ENCODE measurements at places on chromosomes 1 and 21.

GRCh38 chr1:15427280-15427666 lies 11.0 kb upstream of the CTRC start:
- DNase-seq: no peak

DNA sequence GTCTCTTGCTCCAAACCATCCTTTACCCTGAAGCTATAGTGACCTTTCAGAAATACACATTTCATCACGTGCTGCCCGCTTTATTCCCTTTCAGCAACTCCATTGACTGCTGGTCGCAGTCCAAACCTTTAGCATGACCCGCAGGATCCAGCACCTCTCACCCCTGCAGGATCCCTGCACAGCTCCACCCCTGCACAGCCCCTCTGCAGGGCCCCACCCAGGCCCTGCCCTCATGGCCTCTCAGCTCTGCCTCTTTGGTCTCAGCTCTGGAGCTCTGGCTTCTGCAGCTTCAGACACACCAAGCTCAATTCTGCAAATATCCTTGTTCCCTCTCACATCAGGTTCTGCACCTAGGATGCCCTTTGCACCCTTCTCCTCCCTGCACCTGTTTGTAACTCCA lies 264.9 kb upstream of the C1orf174 start:
- no peak for DNase-seq

- DNase-seq: no peak
Observed at GRCh38 chr1:228861832-228862180, 126.5 kb downstream of the RHOU start.

- peak; percentile 90 for DNase-seq
Observed at GRCh38 chr21:17848228-17848627, 29.1 kb upstream of the C21orf91 start.

GRCh38 chr1:161225178-161225533 lies 704 bp upstream of the TOMM40L start:
- DNase-seq: no peak

- DNase-seq: no peak
Observed at GRCh38 chr1:172770071-172770470, 111.2 kb downstream of the FASLG start.

GRCh38 chr1:245888809-245889208 lies 618.3 kb downstream of the SMYD3 start:
- no peak for DNase-seq

DNA sequence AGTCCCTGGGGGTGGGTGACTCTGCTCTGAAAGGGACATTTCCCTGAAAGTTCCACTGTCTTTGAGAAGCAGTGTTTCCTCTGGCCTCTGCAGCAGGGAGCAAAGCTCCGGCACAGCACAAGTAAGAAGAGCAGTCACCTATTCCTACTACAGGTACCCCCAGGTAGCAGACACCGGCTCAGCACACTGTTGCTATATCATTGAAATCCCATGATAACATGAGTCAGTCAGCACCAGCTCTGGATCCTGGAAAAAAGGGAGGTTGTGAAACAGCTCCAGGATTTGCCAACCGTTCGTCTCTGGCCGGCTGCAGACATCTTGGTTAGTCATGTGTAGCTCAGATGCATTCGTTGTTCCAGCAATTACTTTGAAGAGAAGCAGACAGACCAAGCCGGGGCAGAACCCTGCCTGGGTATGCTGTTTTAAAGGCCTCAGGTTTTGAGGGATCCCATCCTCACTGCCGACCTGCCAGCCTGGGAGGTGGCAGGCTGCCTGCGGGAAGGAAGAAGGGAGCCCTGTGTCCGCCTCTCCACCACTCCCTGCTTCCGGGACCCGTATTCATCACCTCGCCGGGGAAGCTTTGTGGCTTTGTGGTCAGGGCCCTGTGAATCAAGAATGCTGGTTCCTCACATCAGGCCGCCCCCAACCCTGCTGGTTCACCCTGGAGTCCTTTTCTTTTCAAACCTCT lies 139.2 kb downstream of the CLIC6 start:
- peak; percentile 93 for DNase-seq

DNA sequence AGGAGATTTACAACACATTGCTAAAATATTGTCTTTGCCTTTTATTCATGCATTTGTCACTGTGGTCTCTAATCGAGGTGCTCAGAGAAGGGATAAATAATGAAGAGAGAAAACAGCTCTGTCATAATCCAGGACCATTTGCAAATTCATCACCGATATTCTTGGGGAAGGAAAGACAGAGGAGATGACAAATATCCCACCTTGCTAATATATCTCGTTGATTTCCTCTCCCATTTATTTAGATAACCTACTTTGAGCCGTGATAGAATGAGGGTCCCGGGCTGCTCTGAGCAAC lies 86.9 kb downstream of the PRDM16 start:
- DNase-seq: no peak

DNA sequence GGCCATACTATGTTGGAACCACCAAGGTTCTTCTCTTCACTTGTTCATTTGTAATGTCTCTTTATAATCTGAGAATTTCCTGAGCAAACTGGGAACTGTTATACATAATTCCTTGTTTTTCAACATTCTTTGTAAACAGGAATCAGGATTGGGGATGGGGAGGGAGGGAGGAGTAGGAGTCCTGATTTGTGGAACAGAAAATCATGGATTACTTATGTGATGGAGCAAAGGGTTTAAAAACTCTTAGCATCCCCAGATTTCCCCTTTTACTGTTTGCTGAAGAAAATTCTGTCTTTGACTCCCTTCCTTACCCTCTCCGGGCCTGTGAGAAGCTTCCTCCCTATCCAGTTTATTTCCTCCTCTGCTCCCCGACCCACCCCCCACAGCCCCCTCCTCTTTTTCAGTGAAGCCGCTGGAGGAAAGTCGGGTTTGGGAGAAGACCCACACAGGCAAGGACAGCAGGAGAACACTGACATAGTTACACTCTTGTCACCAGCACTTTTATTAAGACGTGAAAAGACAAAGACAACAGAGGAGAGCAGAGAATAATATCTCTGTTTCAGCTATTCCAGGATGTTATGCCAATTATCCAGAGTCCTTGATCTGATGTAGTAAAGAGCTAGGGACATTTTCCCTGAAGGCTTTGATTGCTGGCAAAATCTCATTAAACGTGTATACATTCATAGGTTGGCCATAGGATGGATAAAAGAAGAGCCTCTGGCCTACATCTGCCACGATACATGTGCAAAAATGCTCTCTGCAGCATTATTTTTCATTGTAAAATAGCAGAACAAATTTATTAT lies 4.6 kb upstream of the NBPF1 start:
- no peak for DNase-seq

- DNase-seq: peak; percentile 73
Observed at GRCh38 chr21:33308586-33309490, 15.9 kb upstream of the IFNAR1 start.

DNA sequence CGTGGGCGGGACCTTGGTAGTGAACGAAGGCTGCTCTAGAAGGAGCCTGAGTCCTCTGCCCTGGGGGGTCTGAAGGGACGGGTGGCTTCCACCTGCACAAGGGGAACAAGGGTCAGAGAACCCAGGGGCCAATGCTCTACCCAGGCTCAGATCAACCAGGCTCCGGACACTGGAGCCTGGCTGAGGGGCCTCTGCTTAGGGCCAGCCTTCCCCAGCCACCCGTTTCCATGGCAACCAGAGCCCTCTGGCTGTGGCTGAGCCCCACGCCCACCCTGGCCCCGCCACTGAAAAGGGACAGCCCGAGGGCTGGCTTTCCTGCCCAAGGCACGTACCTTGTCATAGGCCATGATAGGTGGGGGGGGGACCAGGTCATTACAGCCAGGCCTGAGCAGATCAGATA lies 724.6 kb downstream of the PTPRU start:
- no peak for DNase-seq

DNA sequence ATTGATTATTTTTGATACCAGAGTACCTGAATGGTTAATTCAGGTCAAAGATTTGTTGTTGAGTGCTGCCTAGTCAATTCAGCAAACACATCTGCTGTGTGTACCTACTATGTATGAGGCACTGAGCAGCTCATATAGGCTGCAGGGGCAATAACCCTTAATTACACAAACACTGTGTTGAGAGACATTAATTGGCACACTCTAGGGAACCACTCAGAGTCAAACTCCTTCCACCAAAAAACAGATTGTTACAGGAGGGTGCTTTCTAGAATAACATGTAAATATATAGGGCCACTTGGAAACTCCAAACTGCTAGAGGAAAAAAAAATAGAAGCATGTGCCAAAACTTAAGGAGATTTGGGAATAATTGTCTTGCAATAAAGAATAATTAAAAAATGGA lies 31.3 kb downstream of the UBE2U start:
- no peak for DNase-seq

- no peak for DNase-seq
Observed at GRCh38 chr1:28898405-28898881, 15.9 kb upstream of the EPB41 start.

DNA sequence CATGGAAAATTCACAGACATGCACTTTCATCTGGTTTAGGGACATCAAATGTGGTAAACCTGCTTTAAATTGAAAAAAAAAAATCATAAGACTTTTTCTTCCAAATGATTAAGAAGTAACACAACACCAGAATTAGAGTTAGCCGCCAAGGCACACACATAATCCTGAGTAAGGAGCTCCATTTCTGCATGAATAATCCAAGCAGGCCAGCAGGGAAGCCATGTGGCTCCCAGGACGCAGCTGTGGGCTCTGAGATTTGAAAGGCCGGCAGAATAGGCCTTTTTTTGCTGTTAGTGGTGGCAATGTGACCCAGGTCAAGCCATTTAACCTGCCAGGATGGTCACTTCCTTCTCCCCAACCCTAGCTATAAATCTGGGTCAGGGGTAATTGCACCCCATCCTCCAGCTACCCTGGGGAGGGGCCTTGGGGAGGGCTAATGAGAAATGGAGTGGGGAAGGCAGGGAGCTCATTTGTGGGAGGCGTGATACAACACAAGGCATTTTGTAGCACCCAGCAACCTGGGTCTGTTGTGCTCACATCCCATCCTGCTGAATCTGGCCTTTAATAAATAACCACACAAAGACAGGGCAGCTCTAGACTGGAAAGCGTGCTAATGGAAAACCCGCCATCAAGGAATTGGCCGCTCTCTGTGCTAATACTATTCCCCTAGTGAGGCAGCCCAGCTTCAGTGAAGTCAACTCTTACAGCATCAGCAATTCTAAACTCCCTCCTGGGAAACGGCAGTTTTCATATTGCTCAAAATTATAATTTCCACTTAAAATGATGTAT lies 178.5 kb downstream of the RHOU start:
- no peak for DNase-seq

- DNase-seq: no peak
Observed at GRCh38 chr1:45762291-45762690, 11.8 kb upstream of the IPP start.

GRCh38 chr21:42799516-42799915 lies 79.8 kb downstream of the WDR4 start:
- DNase-seq: no peak

DNA sequence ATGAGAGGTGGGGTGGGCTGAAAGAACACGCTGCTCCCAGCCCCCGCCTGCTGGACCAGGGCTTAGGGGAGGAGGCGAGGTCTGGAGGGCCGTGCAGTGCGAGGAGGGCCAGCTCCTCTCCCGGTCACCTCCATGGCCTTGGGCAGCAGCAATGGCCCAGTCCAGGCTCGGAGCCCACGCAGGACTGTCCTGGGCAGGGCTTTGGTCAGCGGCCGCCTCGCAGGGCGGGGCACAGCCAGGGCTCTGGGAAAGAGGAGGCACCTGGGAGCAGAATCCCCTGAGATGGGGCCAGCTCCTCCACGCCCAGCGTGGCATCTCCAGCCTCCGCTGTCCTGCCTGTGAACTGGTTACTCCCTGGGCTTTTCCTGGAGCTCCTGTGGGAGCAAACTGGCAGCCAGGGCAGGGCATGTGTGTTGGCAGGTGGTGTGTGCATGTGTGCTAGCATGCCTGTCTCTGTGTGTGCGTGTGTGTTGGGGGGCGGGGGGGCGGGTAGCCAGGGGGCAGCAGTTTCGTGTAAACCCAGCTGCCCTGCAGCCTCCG lies 27.4 kb downstream of the ARHGEF16 start:
- no peak for DNase-seq

DNA sequence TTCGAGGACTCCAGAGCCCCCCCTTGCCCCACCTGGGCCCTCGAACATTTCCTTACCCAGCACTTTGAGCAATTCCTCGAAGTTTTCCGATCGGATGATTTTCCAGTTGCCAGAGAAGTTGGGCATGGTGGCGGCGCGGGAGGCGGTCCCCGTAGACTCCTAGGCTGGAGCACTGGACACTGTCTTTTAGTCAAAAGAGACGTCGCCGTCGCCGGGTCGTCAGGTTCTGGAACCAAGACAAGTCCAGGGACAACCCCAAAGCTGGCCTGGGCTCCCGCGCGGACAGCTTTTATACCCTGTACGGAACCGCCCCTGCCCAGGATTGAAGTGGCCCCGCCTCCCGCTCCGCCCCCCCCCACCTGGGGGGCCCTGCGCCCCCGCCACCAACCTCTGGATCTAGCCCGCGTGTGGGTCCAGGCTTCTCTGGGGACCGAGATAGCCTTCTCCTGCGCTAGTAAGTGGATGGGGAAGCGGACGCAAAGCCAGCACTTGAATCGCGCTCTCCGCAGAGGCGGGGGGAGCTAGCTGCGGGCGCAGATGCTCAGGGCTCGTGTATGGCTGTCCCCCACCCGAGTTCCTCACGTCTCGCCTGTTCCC lies at the start of gene CRABP2:
CRABP2 (minus strand) TSS at position 263 of the 597 bp plus-strand sequence; CDS start at position 126, 137 bp downstream.
- no peak for DNase-seq

GRCh38 chr1:82226186-82226505 lies 425.4 kb downstream of the ADGRL2 start:
- DNase-seq: peak; percentile 51

- no peak for DNase-seq
Observed at GRCh38 chr1:207454046-207454964, at the start of gene CR2. TSS of gene CR2 (plus strand) at chr1:207454328. CDS start at chr1:207454419, 91 bp downstream.

DNA sequence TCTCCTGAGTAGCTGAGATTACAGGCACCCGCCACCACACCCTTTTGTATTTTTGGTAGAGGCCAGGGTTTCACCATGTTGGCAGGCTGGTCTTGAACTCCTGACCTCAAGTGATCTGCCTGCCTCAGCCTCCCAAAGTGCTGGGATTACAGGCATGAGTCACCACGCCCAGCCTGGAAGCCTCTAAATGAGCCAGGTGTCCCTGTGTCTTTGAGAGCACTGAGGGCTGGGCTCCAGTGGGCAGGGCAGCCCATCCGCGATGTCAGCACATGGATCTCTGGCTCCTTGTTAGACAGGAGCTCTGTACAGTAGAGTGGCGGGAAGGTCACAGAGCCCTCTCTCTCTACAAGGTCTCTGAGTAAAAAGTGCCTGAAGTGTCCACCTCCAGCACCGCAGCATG lies 124.3 kb downstream of the PGBD5 start:
- DNase-seq: no peak

DNA sequence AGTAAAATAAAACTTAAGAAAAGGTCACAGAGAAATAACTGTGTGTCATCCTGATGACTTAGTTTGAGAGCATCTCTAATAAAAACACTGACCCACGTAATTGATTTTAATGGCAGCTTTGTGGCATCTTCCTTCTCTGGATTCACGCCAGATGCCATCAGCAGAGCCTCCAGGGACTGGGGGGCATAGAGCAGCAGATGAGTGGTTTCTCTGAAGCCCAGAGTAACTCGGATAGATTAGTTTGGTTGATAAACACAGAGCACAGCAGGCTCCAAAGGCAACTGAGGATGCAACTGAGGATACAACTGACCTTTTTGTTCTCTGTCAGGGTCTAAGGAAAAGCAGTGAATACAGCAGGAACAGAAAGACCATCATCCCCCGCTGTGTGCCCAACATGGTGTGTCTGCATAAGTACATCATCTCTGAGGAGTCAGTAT lies 180.8 kb downstream of the RPS6KC1 start:
- DNase-seq: peak; percentile 10

GRCh38 chr1:222817529-222817928 lies 2.7 kb downstream of the DISP1 start:
- peak; percentile 81 for DNase-seq

Data from skeletal muscle cell (primary cell).